ENCODE measurements at places on chromosomes 16 and 17. TPM values are rescaled to one million over a fixed set of nuclear protein-coding genes. Genes with fewer than 3 reads are reported as not detected.

Gene KRT36
- not detected for total RNA-seq

Gene CDC42EP4
- total RNA-seq: 70.8 TPM

Gene LPO
- total RNA-seq: not detected

Gene MFSD11
- 27.0 TPM for total RNA-seq

DNA sequence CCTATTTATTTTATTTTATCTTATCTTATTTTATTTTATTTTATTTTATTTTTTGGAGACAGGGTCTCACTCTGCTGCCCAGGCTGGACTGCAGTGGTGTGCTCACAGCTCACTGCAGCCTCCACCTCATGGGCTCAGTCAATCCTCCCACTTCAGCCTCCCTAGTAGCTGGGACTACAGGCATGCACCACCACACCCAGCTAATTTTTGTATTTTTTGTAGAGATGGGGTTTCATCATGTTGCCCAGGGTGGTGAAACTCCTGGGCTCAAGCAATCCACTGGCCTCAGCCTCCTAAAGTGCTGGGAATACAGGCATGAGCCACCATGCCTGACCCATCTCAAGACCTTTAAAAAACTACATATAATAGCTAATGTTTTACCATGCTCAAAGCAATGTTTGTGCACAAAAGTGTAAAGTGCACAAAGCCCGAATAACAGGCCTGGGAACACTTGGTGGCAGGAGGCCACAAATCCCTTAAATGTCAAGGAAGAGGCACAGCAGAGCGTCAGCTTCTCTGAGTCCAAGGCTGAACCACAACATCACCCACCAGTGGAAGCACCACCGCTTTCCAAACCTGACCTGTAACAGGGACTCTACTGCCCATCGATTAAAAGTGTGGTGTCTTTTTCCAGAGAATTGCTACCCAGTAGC, 30.6 kb upstream of the SLC39A11 start:
- no peak for DNase-seq

- no peak for DNase-seq
These were observed 30.9 kb upstream of the TANC2 start for GRCh38 chr17:62935098-62935497.

GRCh38 chr17:9750524-9750923, 40.9 kb downstream of the DHRS7C start:
- DNase-seq: no peak

DNA sequence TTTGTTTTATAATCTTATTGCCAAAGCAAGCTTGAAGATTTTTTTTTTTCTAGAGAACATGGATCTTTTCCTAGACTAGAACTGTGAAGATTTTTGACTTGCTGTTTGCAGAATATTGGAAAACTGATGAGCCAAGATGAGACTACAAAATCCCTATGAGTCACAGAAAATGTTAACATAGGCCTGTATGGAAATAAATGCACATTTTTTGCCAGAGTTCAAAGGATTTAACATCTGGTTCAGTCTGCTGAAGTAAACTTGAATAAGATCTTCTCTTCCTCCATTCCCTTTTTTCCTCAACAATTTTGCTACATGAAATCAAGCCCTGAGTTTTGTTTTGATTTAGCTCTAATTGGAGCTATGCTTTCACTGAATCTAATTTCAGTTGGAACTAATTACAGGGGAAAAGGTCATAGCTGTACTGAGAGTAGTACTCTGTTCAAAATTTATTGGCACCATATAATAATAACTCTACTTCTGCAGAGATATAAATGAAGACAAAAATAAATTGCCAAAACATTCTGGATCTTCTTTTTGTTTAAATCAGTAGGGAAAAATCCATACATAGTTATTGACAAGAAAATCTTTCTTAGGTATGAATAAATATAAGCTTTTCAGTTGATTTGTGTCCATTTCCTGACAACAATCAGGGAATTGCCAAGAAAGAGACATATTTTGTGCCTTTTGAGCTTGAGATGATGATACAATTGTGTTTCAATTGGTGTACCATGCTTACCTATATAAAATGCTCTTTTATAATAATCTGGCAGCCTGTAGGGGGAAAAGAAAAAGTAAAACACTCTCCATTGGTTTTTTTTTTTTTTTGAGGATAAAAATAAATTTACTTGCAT, 387.5 kb upstream of the GOT2 start:
- no peak for DNase-seq

Measured in ureter (tissue), 1 donor.